Cerebellar nuclear complex (tissue), 1 donor: ENCODE measurements at places on chromosomes 13 and 19.

DNA sequence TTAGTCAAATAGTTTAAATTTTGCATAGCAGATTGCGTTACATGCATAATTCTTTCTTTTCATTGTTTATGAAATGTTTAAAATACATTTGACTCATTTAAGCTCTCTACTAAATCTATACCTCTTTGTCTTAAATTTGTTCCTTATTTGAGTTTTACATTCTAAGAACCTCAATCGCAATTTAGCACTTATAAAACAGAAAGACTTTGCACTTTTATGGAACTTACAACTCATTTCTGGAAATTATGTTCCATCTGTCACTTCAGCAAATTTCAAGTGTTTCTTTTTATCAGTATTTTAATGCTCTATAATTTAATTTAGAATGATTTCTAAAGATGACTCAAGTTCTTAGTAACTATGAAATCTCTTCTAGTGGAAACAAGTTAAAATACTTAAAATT, 1505.8 kb upstream of the SPRY2 start:
- DNase-seq = no peak

GRCh38 chr13:73618275-73618865, 515.8 kb downstream of the KLF12 start:
- no peak for DNase-seq

GRCh38 chr19:7561325-7561724, 25.8 kb downstream of the PNPLA6 start:
- DNase-seq = no peak

DNA sequence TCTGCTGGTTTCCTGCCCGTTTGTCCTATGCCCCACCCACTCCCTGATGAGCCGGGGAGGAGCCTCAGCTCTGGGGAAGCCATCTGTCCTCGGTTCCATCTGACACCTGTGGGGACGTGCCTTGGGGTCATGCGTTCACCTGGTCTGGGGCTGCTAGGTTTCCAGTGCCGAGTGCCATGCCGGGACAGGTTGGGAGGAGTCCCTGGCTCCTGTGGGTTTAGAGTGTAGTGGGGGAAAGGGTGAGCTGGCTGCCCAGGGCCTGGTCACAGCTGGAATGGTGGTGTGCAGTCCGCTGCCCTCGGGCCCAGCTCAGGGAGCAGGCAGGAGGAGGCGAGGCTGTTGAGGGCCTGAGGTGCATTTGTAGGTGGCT, 2.5 kb downstream of the KDM4B start:
- no peak for DNase-seq

DNA sequence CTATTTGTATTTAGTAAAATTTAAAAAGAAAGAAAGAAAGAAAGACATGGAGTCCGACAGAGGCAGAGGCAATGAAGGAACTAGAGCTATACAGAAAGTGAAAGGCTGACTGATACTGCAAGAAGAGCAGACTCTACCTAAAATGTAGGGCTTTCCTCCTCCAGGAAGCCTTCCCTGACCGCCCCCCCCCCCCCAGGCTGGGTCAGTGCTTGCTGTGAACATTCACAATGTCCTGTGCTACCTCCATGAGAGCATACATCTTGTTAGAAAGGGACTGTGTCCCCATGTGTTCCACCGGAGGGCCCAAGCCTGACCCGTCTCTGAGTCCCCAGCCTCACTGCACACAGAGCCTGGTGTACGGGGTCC, 5.7 kb upstream of the CA11 start:
- no peak for DNase-seq

- DNase-seq = no peak
Observed at GRCh38 chr13:30789166-30789862, 54.0 kb downstream of the ALOX5AP start.

GRCh38 chr19:51959791-51960190, 26.8 kb downstream of the ZNF350 start:
- DNase-seq = no peak

GRCh38 chr13:36026531-36026930, 104.7 kb downstream of the DCLK1 start:
- DNase-seq = no peak

DNA sequence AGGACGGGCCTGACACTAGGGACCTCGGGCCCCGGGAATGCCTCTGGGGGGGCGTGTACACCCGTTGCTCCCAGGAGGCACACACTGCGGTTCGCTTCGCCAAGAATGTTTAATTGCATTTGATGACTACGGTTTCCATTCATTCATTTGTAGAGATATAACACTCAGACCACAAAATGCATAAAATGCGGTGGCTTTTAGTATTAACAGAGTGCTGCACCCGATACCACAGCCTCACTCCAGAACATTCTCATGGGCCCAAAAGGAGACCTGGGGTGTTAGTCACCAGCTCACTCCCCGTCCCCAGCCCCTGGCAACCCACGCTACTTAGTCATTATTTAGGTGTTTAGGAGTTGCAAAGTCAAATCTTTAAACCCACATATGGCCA, 21.8 kb downstream of the HCN2 start:
- DNase-seq = no peak

DNA sequence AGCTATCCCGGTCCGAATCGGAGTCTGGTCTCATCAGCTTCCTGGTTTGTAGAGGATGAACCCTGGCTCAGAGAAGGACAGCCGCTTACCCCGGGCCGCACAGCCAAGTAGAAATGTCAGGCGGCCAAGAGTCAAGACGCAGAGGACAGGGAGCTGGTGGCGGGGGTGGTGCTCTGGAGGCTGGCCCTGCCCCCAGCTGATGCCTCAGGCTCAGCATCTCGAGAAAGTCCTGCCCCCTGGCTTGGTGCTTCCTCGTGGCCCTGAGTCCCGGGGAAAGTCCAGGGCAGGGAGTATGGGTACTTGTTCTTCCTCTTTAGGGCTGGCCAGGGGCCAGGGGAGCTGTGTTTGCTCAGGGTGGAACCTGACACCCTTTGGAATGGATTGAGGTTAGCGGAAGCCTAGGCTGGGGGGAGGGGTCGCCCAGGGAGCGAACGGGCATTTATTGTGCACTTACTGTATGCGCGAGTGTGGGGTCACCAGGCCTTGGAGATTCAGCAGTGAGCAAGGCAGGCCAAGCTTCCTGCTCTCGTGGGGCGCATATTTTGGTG, 2.2 kb downstream of the TJP3 start:
- no peak for DNase-seq

DNA sequence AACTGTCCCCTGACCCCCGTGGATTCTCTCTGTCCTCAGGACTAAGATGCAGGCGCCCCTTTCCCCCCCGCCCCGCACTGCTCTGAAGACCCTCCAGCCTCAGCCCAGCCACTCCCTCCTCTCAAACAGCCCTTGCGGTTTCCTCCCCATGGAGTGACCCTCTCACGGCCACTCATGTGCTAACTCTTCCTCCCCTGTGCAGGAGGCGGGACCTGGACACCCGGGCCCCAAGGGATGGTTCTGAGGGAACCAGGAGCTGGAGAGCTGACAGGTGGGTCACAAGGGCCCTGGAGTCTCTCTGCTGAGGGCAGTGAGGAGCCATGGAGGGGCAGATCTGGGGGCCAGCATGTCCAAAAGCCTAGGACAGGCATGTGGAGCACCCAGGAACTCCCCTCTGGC, 1.9 kb downstream of the ISOC2 start:
- no peak for DNase-seq

GRCh38 chr13:80436571-80437169, 95.7 kb upstream of the SPRY2 start:
- DNase-seq = no peak

DNA sequence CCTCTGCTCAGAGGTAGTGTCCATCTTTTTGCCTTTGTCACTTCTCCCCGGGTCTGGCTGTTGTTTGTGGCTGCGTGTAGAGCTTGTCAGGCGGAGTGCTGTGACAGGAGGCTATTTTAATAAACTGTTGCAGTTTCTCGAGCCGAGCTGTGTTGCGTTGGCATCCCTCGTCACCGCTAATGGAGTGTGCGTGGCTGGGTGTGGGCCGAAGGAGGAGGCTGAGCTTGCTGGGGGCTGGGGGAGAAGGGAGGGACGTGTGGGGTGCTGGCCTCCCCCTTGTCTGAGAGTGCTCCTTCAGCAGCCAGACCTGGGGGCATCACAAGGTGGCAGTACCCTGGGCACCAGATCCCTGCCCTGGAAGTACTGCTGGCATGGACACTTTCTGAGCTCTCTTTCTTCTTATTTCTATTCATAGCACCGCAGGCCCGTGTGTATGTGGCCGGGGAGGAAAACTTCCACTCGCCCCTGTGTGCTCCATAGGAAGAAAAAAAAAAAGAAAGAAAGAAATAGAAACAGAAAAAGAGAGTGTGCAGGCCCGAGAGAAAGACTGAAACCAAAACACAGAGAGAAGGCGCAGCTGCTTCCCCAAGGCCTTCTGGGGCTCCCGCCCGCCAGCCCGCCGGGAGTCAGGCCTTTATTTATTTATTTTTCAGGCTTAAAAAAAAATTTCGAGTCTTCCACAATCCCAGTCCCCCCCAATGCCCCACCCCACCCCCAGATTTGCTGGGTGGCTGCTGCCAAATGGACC, 27.0 kb downstream of the NFIX start:
- DNase-seq = no peak

DNA sequence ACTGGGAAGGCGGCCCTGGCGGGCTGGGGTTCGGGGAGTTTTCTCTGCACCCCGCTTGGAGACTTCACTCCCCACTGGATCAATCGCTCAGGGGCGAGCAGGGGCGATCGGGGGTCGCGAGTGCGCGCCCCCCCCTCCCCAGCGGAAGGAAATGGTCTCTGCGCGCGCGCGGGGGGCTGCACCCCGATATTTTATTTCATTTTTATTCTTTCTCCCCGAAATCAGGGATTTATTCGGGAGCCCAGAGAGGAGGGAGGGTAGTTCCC, 421 bp downstream of the ARID3A start:
- no peak for DNase-seq

DNA sequence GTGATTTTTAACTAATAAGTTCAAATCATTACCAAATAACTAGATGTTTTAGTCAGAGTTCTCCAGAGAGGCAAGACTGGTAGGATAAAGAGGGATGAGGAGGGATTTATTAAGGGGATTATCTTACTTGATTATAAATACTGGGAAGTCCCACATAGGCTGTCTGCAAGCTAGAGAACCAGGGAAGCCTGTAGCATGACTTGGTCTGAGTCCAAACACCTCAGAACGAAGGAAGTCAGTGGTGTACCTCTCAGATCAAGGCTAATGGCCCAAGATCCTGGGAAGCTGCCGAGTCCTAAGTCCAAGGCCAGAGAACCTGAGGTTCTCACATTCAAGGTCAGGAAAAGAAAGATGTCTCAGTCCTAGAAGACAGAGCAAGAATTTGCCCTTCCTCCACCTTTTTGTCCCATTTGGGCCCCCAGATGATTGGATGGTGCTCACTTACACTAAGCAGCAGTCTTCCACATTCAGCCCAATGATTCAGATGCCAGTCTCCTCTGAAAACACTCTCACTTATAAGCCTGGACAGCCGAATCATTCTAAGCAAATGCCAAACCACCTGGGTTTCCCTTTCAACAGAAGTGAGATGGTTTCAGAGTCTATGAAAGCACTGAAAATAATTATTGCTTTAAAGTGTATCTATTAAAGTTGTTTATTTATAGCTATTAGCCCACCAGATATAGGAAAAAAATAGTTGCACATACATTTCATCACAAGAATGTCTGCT, 1599.2 kb downstream of the OLFM4 start:
- no peak for DNase-seq

GRCh38 chr19:35265126-35265899, 3.4 kb upstream of the USF2 start:
- DNase-seq = no peak

GRCh38 chr19:38697641-38698071, 46.6 kb downstream of the CAPN12 start:
- no peak for DNase-seq
